ENCODE measurements at places on chromosomes 12 and 14.
A peak's percentile ranks its signal among the peaks of the same experiment; 100 is the strongest.

GRCh38 chr12:12327802-12328201 is 22.2 kb downstream of the MANSC1 start:
- DNase-seq: peak; percentile 74

- no peak for DNase-seq
Measured at GRCh38 chr14:60840313-60840712, 105.8 kb downstream of the MNAT1 start.

DNA sequence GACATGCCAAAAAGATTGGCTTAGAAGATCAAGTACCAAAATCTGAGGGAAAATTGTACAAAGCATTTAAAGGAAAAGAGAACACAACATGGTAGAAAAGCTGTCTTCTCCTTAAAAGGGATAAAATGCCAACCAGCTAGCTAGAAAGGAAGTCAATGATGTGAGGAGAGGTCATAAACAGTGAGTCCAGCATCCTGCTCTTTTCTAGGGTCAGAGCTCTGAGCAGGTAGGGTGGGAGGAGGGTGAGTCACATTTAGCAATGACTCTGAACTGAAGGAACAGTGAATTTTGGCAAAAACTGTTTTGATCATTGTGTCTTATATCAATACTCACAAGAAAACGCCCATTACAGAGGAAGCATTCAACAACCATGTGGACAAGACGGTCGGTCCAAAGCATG is 322.3 kb downstream of the DAD1 start:
- no peak for DNase-seq

- no peak for DNase-seq
Measured at GRCh38 chr14:22991852-22992251, 9.5 kb upstream of the AJUBA start.

DNA sequence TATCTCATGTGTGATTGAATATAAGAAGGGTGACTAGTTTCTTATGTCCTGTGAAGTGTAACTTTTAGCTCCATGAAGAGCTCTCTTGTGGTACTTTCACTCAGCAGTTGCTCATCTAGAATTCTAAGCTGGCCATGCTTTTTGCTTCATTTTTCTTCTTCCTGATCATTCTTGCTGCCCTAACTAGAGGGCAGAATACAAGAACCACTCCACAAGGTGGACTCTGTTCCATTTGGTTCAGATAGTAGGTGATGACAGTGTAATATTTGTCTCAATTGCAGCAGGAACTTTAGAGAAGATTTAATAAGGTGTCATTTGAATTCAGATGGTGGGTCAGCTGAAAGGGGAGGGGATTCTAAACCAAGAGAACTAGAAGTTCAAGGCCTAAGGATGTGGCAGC is 17.6 kb downstream of the WDR20 start:
- no peak for DNase-seq

DNA sequence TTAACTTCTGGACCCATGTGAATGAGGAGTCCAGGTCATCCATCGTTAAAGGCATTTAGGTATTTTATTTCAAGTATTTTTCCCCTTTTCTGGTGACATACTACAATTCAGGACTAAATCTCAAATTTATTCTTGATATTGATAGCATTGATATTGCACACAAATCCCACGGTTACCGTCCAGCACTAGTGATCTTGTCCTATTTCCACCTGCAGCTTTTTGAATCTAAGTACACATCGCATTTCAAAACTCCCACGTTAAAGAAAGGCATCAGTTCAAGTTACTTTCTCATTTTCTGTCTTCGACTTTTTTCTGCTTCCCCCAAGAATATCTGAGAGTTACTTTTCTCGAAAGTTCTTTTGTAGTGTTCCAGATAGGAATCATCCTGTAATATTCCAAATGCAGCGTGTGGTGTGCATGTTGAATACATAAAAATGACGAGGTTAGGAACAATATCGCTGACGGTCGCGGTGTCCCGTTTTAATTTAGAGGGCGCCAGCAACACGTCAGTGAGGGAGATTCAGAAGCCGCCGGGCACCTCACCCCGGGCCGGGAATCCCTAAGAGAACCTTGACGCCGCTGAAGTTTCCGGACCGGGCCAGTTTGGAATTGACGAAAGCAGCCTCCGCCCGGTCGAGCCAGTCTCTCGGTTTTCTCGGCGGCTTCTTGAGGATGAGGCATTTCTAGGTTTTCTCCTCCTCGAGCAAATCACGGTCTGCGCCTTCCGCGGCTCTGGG is 569 bp upstream of the RGS6 start:
- DNase-seq: no peak

GRCh38 chr12:122527478-122527944 is 462 bp downstream of the KNTC1 start:
- DNase-seq: no peak

DNA sequence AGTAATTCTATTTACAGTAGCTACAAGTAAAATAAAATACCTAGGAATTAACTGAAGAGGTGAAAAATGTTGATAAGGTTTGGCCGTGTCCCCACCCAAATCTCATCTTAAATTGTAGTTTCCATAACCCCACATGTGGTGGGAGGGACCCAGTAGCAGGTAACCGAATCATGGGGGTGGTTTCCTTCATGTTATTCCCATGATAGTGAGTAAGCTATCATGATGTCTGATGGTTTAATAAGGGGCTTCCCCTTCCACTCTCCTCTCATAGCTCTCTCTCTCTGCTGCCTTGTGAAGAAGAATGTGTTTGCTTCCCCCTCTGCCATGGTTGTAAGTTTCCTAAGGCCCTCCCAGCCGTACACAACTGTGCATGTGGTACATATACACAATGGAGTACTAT is 1170.7 kb downstream of the BCL11B start:
- DNase-seq: no peak

- no peak for DNase-seq
Measured at GRCh38 chr14:53444677-53445312, 291.7 kb upstream of the DDHD1 start.

DNA sequence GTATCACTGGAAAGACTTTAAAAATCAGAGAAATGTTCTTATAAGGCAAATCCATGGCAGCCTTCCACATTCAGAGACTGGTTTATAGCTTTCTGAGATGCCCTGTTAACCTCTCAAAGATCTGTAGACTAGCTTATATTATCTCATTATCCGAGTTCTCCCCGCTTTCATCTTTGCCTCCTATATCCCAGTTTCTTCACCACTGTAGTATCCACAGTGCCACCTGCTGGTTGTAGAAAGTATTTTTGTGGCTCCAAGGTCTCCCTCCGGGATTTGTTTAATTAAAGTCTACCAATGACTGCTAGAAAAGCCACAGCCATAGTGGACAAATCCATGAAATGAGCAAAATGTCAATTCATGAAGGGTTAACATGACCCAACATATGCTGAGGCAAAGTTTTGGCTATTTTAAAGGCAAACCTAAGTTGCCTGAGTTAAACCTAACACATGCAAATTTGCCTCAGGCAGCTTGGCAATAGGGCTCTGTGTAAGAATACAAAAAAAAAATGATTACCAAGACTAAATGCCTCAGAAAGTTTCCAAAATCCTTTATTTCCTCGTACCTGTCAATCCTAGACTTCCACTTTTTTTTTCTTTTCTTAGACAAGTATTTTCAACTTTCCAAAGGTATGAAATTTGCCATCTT is 218.8 kb upstream of the BMP4 start:
- DNase-seq: peak; percentile 67

- no peak for DNase-seq
Measured at GRCh38 chr12:41014643-41015020, 173.5 kb upstream of the PDZRN4 start.

DNA sequence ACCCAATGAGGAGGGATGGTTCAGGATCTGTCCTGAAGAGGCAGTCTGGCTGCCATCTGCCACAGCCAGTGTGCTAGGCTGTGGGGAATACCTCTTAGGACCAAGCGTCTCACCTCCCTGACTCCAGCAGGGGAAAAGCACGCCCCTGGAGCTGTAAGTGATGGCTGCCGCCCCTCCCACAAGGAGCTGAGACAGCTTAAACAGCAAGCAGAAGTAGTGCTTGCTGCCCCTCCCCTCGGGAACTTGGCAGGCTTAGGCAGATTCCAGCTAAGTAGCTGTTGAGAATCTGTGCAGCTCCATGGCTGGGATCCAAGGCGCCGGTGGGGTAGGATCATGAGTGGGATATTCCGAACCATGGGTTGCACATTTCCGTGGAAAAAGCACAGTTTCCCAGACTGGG is 360.4 kb upstream of the MDGA2 start:
- no peak for DNase-seq

GRCh38 chr14:97844042-97844441 is 1046.9 kb downstream of the VRK1 start:
- no peak for DNase-seq
